ENCODE measurements at places on chromosomes 4 and X. TPM values are rescaled to one million over a fixed set of nuclear protein-coding genes. Genes with fewer than 3 reads are reported as not detected.

DNA sequence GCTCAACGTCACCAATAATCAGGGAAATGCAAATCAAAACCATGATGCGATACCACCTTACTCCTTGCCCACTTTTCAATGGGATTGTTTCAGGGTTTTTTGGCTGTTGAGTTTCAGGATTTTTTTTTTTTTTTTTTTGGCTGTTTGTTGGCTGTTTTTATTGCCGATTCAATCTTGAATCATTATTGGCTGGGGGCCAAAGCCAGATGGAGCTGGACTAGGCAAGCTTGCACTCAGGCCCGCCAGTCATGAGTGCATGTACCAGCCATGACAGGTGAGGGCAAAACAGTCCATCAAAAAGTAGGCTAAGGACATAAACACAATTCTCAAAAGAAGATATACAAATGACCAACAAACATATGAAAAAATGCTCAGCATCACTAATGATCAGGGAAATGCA lies 13.3 kb downstream of the YIPF7 start:
- H3K4me3 ChIP-seq: no peak overlapping the region
- H3K27me3 ChIP-seq: no peaks in the 10 kb centered on the region
- H3K27ac ChIP-seq: no peak overlapping the region
- no peak for DNase-seq

DNA sequence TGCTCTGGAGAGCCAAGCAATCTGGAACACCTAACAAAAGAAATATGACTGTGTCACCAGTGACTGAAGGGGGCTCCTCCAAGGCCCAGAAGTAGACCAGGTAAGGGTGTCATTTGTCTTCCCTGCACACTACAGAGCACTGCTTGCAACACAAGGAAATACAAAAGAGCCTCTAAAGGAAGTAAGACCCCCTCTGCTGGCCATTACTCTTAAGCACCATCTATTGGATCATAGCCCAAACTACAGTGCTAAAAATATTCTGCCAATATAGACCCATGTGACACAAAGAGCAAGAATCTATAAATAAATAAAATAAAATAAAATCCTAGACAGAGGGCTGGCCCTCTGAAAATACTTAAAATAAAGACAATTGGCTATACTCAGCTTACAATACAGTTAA lies 528.7 kb downstream of the TMA16 start:
- no peaks in the 10 kb centered on the region for H3K36me3 ChIP-seq
- no peak overlapping the region for H3K4me3 ChIP-seq
- no peak overlapping the region for H3K27ac ChIP-seq

DNA sequence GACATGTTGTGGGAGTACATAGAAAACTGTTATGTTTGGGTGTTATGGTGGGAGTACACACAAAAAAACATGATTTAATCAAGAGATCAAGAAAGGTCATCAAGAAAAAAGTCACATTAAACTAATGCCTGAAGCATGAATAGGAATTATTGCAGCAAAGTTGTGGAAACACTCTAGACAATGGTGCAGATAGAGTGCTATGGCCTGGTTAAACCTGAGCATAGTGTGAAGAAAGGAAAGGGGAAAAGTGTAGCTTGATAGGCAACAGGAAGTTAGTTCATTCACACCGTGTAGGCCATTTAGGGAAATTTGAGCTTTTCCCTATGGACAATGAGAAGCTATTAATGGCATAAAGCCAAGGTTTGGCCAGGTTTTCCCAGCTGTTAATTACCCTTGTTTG lies 162.1 kb upstream of the EMCN start:
- DNase-seq: no peak
- no peak overlapping the region for H3K4me3 ChIP-seq
- no peaks in the 10 kb centered on the region for H3K4me1 ChIP-seq
- no peaks in the 10 kb centered on the region for H3K27me3 ChIP-seq

GRCh38 chr4:113293043-113293560 lies 243.6 kb downstream of the ANK2 start:
- peak overlapping the region; percentile 31 for H3K4me3 ChIP-seq
- peak; percentile 65 for DNase-seq
- H3K27ac ChIP-seq: peak overlapping the region; percentile 80
- H3K27me3 ChIP-seq: no peaks in the 10 kb centered on the region
- H3K4me1 ChIP-seq: no peaks in the 10 kb centered on the region

GRCh38 chr4:87241336-87241735 lies 20.9 kb upstream of the KLHL8 start:
- H3K4me1 ChIP-seq: no peaks in the 10 kb centered on the region
- H3K36me3 ChIP-seq: no peaks in the 10 kb centered on the region
- DNase-seq: no peak
- no peaks in the 10 kb centered on the region for H3K27me3 ChIP-seq
- H3K27ac ChIP-seq: no peak overlapping the region
- no peak overlapping the region for H3K4me3 ChIP-seq

BTK gene
- total RNA-seq: 6.4 TPM

FRG2 gene
- not detected for total RNA-seq

PLRG1 gene
- total RNA-seq: 46.4 TPM

SNCA gene
- total RNA-seq: 16.8 TPM

PABPC1L2B gene
- total RNA-seq: not detected

SYN1 gene
- 1.4 TPM for total RNA-seq

All from sigmoid colon (tissue), 7 donors.